ENCODE measurements at places on chromosomes 5 and 9. TPM values are rescaled to one million over a fixed set of nuclear protein-coding genes. Genes with fewer than 3 reads are reported as not detected.

DNA sequence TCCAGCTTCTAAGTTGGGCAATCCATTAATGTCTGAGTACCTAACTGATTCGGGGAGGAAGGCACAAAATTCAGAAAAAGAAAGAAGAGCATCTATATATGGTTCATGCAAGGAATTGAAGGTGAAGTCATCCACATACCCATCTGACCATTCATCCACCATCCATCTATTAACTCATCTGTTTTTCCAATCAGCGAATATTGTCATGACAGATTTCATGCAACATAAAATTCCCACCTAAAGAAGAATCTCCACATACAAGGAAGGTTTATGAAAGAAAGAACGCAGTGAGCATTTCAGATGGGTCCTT, 164.7 kb downstream of the GRIA1 start:
- DNase-seq = no peak

DNA sequence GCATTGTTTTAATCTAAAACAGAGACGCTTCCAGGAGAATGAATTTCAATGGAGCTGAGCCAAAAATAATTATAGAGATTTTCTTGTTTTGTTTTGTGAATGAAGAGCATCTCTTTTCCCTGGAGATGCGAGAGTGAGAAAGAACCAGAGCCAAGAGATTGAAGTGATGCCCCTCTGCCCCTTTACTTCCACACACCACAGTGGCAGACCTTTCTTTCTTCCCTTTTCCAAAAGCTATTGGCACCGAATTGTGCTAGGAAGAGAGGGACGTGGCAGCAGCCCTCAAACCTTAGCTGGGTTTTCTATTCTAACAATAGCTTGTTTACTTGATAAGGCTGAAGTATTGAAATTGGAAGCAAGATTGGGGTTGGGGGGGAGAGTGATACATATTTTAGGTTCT, 133.0 kb upstream of the TMEM161B start:
- no peak for DNase-seq

DNA sequence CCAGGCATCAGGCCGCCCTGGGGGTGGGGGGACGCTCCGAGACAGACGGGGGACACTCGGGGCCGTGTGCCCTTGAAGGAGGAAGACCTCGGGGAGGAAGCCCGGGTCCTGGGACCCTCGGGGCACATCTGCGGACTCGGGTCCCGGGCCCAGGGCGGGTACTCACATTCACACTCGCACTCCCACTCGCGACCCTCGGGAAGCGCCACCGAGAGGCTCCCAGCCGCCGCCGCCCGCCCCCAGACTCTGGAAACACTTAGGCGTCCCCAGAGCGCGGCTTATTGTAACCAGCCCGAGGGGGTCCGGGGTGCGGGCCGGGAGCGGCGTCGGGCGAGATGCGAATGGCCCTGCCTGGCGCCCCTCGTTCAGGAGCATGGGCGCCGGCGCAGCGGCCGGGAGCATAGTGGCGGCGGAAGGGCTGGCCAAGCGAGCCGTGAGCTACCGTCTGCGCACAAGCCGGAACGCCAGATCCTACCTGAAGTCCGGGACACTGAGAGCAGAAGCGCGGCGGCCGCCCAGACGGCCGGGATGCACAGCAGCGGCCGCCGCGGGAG, 559 bp downstream of the ROR2 start:
- DNase-seq = no peak

Gene DROSHA
- total RNA-seq = 23.3 TPM

Gene HBEGF
- total RNA-seq = 10.1 TPM

Gene IFNK
- not detected for total RNA-seq

Gene CARTPT
- not detected for total RNA-seq

Gene LHX3
- total RNA-seq = not detected

Data from myocyte (in vitro differentiated cells).